NCI-H1436 treated with DMSO at 0.1 percent for 48 hours (cell line): ENCODE measurements at places on chromosomes 11 and 22.

DNA sequence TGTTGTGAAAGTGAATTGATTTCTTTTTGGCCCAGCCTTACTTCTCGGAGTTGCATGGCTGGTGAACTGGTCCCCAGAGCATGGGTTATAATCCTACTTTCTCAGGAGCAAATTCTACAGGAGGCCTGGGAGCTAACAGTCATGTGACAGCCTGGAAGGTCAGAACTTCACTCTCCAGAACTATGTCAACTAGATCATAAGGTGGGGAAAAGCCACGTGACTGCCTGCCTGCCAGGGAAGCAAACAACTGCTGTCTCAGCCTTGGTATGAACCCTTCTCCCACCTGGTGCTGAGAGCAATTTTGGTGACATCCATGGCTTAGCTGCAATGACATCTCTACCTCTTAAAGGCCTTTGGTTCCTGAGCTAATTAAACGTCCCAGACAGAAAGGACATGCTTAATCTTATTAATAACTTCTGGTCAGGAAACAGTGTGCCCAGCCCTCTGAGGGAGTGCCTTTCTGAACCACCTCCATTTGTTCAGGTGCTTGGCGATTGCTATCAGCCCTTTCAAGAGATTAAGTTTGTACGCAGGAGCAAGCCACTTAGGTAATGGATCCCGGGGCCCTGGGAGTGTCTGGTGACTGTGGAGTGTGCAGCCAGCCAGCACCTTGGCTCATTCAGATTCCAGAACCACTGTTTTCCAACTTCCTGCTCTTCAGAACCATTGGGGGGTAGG lies 1.4 kb upstream of the CREB3L1 start:
- no peak for DNase-seq

DNA sequence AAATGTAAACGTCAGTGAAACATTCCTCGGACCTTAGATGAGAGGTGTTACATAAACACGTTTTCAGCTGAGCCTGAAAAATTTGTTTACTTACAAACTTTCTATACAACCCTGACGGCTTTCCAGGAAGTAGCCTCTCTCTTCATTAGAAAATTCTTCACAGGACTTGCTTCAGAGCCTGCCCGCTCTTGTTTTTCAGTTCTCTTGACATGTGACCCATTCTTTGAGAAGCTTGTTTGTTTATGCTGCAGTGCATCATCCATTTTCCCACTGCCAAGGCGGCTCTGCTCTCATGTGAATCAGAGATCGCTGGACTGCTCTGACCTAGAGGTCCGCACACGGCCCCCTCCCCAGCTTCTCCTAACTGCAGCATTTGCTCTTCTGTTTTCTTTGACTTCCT lies 47.9 kb upstream of the ARHGAP42 start:
- no peak for DNase-seq

- DNase-seq: no peak
These were observed 203.4 kb downstream of the TBC1D22A start for GRCh38 chr22:46965555-46966494.

DNA sequence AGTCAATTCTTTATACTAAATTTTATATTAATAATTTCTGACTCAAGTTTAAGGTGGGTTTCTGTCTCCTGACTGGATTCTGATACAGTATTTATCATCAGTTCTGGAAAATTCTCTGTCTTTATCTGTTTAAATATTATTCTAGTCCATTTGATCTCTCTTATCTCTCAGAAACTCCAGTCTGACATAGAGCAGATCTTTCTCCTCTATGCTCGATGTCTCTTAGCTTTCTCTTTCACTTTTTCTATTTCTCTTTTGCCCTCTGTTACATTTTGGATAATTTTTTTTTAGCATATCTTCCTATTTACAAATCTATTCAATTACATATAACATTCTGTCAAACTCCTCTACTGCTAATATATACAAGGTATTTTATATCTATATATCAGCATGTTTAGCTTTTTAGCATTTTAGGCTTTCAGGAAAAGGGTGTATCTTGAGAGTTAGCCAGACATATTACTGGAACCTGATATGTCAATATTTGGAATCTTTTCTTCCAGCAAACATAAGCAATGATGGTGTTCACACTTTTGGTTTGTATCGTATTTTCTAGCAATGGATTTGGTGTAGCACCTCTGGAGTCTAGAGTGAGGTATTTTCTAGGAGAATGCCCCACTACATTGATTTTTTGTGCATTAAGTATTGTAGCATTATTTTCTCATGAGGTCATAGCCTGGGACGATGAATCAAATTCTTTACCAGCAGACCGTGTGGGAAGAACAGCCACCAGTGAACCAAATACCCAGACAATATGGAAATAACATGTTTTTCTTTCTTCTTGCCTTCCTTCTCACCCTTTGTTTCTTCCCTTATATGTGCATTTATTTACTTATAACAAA lies 4.1 kb upstream of the NNMT start:
- DNase-seq: no peak

- no peak for DNase-seq
These were observed 422.0 kb downstream of the CTTN start for GRCh38 chr11:70820311-70820710.

DNA sequence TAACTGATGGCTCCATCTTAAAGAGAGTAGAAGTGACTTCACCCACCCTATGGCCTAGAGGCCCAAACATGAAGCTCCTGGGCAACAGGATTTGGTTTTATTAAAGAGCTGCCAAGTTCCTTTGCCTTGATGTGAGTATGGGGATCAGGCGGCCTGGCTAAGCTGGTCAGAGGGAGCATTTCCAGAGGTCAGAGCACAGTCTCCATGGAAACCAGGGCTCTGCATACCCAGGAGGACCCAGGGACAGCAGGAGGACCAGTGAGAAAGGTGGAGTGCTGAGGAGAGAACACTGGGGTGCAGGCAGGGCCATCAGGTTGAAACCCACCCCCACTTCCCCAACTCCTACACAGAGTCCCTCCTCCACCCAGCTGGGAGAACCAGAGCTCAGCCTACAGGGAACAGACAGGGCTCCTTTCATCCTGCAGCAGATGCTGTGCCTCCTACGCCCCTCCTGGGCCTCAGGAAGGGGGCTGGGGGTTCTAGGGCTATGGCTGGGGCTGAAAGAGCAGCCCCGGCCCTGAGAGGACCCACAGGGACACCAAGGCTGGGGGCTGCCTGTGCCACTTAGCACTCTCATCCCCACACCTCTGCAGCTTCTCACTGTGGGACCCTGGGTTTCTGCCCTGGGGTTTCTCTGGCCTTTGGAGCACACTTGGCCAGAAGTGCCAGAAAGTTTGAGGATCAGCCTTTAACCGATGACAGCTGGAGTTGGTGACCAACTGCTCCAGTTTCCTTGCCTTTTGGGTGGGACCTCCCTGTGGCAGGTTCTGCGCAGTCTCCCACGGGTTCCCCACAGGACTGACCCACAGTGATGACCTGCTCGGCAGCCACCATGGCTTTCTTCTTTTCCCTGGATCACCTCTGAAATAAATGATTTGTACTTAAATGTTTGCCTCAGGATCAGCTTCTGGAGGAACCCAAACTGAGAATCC lies 13.8 kb upstream of the P2RY6 start:
- DNase-seq: no peak

GRCh38 chr22:39908737-39909136 lies 7.9 kb downstream of the GRAP2 start:
- DNase-seq: no peak

DNA sequence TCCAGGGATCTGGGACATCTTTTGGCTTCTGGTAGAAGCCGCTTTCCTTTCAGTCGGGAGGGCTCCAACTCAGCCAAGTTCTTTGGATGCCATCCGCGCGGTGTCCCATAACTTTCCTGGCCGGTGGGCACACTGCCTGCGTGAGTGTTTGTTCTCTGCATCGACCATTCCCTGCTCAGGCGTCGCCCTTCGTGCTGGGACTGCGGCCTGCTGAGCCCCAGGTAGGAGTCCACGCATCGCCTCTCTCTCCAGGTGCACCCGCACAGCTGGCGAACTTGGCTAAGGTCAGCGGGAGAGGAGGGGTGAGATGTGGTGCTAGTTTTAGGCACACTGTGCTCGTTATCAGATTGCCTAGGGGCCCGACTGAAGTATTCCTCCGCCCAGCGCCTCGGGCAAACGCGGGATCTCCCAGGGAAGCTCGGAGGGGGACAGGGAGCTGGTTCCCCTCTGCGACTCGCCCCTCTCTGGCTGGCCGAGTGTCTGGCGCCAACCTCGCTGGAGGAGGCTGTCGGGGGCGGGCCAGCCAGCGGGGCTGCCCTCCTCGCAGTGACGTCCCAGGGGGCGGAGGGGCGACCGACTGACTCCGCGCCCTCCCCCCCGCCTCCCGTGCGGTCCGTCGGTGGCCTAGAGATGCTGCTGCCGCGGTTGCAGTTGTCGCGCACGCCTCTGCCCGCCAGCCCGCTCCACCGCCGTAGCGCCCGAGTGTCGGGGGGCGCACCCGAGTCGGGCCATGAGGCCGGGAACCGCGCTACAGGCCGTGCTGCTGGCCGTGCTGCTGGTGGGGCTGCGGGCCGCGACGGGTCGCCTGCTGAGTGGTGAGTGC lies at the start of gene LAYN:
Gene LAYN, plus strand, starts transcription at position 607 of the 823 bp plus-strand sequence. Its CDS starts 124 bp downstream, at position 731.
- no peak for DNase-seq

GRCh38 chr11:18394275-18394927 lies at the start of gene LDHA:
Gene LDHA (plus strand): TSS chr11:18394563. CDS start chr11:18396843, 2,280 bp downstream.
- DNase-seq: peak; percentile 78

DNA sequence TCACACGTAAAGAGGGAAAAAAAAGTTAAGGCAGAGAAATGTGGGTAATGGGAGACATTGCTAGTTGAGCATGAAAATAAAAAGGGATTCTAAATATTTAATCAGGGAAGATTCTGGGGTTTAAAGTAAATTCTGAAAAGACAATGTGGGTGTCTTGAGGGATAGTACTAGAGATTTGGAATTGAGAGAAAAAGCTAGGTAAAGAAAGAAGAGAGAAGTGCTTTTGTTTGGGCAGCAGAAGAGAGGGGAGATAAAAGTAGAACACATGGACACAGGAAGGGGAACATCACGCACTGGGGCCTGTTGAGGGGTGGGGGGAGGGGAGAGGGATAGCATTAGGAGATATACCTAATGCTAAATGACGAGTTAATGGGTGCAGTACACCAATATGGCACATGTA lies 3.5 kb upstream of the YPEL4 start:
- DNase-seq: no peak

DNA sequence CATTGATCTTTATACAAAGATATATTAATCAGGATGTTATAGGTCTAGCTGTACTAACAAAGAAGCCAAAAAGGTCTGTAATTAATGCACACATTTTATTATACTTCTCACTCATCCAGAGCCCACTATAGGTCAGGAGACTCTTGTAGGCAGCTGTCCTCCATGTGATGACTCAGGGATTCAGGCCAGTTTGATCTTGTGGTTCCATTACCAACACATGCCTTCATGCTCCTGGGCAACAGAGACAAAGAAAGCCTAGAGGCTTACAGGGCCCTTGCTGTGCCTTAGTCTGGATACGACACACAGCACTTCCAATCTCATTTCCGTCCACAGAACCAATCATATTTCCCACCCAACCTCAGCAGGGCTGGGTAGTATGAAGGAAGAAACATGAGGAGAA lies 150.3 kb upstream of the NCAM1 start:
- DNase-seq: no peak

- no peak for DNase-seq
These were observed 111.4 kb upstream of the PITPNB start for GRCh38 chr22:28030473-28030872.

- DNase-seq: no peak
These were observed 5.8 kb downstream of the MRPL23 start for GRCh38 chr11:1952806-1953482.

DNA sequence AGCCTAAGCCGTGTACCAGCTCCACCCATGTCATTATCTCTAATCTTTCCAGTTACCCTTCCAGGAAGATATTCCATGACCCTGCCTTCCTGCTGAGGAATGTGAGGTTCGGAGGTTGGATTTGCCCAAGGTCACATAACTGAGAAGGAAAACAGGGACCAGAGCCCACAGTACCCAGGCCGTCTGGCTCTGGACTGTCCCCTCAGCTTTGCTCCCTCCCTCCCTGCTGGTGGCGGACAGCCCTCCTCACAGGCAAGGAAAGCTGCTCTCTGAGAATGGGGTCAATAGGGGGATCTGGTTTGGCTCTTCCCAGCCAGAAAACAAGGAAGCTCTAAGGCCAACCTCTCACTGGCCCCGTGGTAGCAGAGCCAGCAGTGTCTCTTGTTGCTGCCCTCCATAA lies 63.3 kb downstream of the SYN3 start:
- DNase-seq: no peak

- DNase-seq: no peak
These were observed 431.8 kb downstream of the ETS1 start for GRCh38 chr11:128155590-128155989.

DNA sequence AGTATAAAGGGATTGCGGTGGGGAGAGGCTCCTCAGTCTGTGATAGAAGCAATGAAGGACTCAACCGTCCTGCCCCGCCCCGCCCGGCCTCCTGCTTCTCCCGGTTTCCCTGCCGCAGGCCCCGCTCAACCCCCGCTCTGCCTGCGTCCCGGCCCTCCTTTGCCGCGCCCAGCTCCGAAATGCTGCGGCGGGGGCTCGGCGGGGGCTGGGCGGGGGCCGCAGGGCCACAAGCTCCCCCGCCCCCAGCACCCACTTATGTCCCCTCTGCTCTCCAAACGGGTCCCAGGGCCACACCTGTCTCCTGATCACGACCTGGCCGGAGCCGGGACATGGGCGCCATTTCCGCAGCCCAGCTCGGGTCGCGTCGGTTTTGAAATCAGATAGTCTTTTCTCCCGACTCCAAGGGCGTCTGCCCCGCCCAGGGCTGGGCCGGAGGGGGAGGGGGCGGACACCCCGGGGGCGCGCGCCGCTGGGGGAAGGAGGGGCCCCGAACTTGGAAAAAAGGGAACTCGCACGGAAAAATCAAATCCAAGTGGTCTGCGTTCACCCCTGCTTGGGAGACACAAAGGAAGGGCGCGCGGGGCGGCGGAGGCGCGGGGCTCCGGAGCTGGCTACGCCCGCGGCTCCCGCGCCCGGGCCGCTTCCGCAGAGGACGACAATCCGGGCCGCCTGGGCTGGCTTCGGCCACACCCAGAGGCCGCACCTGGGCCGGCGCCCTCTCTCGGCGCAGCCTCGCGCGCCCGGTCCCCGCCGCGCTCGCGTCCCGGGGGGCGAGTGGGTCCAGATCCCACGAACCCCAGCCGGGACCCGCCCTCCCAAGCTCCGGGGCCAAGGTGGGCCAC lies 70.6 kb upstream of the EP300 start:
- DNase-seq: no peak

- DNase-seq: no peak
These were observed 6.4 kb downstream of the PACSIN2 start for GRCh38 chr22:43008509-43008908.

DNA sequence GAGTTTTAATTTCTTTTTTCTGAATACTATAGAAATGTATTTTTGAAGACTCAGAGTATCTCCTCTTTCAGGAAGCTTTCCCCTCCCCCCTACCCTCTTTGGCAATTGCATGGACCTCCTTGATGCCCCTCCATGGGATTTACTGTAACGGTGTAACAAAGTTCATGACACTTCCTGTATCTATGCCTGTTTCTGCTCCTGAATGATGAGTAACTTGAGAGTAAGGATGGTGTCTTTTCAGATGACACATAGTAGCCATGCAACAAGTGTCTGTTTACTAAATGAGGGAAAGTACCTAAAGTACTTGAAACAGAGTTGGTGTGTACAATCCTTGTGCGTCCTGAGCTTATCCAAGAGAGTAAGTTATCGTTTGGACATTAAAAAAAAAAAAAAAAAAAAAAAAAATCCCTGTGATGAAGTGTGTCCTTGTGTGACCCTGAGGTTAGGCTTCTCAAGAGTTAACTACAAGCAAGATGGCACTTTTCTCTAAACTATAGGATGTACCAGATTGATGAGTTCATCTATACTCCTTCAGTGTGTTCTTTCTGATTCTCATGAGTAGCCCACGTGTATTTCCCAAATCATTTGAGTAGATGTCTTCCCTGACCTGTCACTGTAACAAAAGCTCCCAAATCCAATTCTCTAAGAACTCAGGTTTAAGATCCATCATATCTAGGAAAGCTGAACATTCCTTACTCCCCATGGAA lies 7.4 kb downstream of the ETS1 start:
- DNase-seq: no peak
